ENCODE measurements at places on chromosomes 2 and 18. TPM values are rescaled to one million over a fixed set of nuclear protein-coding genes. Genes with fewer than 3 reads are reported as not detected.

Gene ARHGAP25
- total RNA-seq: 0.43 TPM

Gene ALPG
- not detected for total RNA-seq

DNA sequence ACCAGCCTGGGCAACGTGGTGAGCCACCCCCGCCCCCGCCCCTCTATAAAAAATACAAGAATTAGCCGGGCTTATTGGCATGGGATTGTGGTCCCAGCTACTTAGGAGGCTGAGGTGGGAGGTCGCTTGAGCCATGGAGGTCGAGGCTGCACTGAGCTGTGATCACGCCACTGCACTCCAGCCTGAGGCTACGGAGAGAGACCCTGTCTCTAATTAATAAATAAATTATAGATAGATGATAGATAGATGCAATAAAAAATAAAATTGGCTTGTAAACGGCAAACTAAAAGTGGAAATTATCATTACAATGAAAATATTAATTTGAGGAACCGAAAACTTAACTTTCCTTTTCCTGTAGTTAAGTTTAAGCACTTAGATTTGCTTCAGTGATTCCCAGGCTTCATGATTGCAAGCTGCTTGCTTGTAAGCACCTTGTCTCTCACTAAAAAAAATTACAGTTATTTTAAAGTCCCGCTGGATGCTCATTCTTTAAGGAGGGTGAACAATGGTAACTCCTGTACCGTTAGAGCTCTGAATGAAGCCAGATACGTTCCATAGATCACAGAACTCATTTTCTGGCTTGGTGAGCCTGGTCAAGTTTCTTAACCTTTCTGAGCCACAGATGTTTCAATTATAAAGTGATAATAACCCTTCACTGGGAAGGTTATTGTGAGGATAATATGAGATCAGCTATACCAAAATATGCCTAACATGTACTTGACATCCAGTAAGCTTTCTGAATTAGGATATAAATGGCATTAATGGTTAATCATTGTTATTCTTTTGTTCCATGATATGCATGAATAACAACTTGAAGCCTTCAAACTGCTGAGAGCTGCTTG lies 9.3 kb upstream of the NARS1 start:
- H3K27me3 ChIP-seq: no peaks in the 10 kb centered on the region
- H3K36me3 ChIP-seq: no peaks in the 10 kb centered on the region
- H3K4me3 ChIP-seq: peak overlapping the region; percentile 96
- peak overlapping the region; percentile 96 for H3K27ac ChIP-seq
- no peak for DNase-seq

DNA sequence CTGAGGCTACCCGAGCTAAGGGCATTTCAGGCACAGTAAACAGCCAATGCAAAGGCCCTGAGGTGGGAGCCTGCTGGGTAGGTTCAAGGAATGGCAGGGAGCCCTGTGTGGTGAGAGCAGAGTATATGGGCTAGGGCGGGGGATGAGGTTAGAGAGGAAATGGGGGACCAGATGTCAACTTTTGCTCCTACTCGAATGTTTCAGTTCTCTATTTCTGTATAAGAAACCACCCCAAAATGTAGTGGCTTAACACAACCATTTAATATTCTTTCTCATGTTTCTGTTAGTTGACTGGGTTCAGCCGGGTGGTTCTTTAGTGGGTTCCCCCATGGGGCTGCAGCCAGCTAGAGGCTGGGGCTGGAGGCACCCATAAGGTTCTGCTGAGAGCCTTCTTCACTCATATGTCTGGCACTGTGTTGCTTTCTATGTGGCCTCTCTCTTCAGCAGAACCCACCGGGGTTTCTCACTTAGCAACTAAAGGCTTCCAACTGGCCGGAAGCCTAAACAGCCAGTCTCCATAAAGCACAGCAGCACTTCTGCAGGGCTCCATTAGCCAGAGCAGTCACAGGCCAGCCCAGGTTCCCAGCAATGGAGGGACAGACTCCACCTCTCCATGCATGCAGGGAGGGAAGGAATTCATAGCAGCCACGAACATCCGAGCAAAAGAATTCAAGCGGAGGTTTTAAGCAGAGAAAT lies 5.6 kb upstream of the ATOH8 start:
- H3K27me3 ChIP-seq: peaks cover 12% of the 10 kb centered on the region
- no peaks in the 10 kb centered on the region for H3K36me3 ChIP-seq
- peaks cover 63% of the 10 kb centered on the region for H3K4me1 ChIP-seq
- H3K27ac ChIP-seq: no peak overlapping the region
- no peak overlapping the region for H3K4me3 ChIP-seq
- DNase-seq: no peak

Gene GALNT5
- 5.3 TPM for total RNA-seq

Gene RESP18
- not detected for total RNA-seq

DNA sequence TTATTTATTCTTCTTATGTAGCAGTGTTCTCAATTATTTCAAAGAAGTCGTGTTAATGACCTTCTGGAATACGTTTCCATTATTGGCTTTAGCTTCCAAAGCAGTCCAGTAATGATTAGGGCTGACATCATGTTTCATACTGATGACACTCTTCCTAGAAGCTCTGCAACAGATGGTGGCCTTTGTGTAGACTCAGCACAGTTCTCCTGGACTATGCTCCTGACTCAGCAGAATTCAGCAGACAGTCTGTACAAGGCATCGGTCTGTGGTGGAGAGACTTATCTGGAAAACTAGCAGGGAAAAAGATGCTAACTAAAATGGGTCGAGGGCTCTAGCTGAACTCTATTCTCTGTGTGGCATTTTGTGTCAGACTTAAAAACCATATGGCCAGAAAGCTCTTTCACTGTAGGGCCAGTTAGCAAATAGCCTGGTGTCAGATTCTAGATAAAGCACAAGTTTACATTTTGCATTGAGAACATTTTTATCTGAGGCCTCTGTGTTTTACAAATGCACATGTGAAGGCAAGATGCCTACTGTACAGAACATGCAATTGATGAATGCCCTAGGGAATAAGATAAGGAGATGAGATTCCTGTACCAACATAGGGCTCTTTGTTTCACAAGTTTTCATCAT lies 35.1 kb downstream of the GULP1 start:
- no peak overlapping the region for H3K27ac ChIP-seq
- H3K4me3 ChIP-seq: no peak overlapping the region
- H3K27me3 ChIP-seq: no peaks in the 10 kb centered on the region
- no peaks in the 10 kb centered on the region for H3K36me3 ChIP-seq

DNA sequence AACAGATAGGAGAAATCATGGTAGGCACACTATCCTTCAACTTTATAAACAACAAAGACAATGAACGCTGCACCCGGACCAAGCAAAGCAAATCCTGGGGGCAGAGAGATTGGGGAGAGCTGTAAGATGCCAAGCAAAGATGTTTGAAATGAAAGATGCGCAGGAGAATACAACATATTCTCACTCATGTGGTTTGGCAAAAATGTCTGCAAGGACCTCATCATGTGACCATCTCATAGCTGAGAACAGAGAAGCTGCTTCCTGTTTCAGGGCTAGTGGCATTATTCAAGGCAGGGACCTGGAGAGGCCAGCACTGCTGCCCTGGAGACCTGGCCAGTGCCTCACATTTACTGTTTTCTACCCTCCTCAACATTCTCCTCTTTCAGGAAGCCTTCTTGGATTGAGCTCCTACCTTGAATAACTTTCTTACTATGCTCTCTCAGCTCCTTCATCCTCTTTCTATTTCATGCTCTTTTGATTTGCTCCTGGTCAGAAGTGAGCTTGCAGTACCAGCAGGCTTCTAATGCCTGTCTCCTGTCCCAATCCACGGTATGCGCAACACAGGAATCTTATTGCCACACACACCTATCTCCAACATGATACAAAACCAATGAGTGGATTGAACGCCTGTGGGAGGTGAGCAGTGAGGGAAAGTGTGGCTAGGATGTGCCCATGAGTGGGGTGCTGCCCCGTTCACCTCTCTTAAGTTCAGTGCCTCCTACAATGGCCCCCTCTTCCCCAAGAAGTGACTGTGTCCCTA lies 133.0 kb downstream of the CELF4 start:
- no peaks in the 10 kb centered on the region for H3K4me1 ChIP-seq
- no peaks in the 10 kb centered on the region for H3K36me3 ChIP-seq
- H3K4me3 ChIP-seq: no peak overlapping the region
- H3K27me3 ChIP-seq: peaks cover 2% of the 10 kb centered on the region
- no peak for DNase-seq

- no peaks in the 10 kb centered on the region for H3K27me3 ChIP-seq
- H3K4me3 ChIP-seq: no peak overlapping the region
- no peak overlapping the region for H3K27ac ChIP-seq
- H3K4me1 ChIP-seq: no peaks in the 10 kb centered on the region
- DNase-seq: no peak
Measured at GRCh38 chr2:16104949-16105668, 164.8 kb downstream of the MYCN start.

Gene RAB27B
- total RNA-seq: 1.9 TPM

- no peak overlapping the region for H3K27ac ChIP-seq
- no peaks in the 10 kb centered on the region for H3K36me3 ChIP-seq
- H3K4me1 ChIP-seq: peaks cover 11% of the 10 kb centered on the region
- H3K4me3 ChIP-seq: no peak overlapping the region
- H3K27me3 ChIP-seq: peaks cover 10% of the 10 kb centered on the region
Measured at GRCh38 chr2:101983486-101983885, 8.3 kb upstream of the IL1R2 start.

- no peak for DNase-seq
- no peaks in the 10 kb centered on the region for H3K36me3 ChIP-seq
- no peak overlapping the region for H3K27ac ChIP-seq
- H3K27me3 ChIP-seq: peaks cover 21% of the 10 kb centered on the region
- H3K4me3 ChIP-seq: no peak overlapping the region
Measured at GRCh38 chr2:1833726-1834125, 89.4 kb upstream of the PXDN start.

Gene MROH2A
- total RNA-seq: not detected

Gene PLEKHH2
- total RNA-seq: 17.4 TPM

Gene TCF7L1
- 31.8 TPM for total RNA-seq

GRCh38 chr2:74107071-74107470 lies 40.6 kb downstream of the BOLA3 start:
- H3K27me3 ChIP-seq: no peaks in the 10 kb centered on the region
- H3K36me3 ChIP-seq: peaks cover 13% of the 10 kb centered on the region
- no peak overlapping the region for H3K27ac ChIP-seq
- no peaks in the 10 kb centered on the region for H3K4me1 ChIP-seq
- H3K4me3 ChIP-seq: no peak overlapping the region

- peak overlapping the region; percentile 63 for H3K27ac ChIP-seq
Measured at GRCh38 chr18:55251254-55251971, 292.2 kb upstream of the CCDC68 start.

DNA sequence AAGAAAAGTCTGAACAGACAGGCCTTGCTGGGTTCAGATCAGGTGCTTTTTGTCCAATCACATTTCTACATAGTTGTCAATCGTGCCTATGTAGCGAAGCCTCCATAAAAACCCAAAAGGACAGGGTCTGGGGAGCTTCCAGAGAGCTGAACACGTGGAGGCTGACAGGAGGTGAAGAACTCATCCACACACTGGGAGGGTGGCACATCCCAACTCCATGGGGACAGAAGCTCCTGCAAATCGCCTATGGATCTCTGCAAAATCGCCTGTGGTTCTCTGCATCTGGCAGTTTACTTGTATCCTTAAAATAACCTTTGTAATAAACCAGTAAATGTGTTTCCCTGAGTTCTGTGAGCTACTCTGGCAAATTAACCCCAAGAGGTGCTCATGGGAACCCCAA lies 12.4 kb downstream of the ALPK2 start:
- H3K4me3 ChIP-seq: no peak overlapping the region
- no peak for DNase-seq
- no peaks in the 10 kb centered on the region for H3K36me3 ChIP-seq
- H3K4me1 ChIP-seq: peaks cover 16% of the 10 kb centered on the region

DNA sequence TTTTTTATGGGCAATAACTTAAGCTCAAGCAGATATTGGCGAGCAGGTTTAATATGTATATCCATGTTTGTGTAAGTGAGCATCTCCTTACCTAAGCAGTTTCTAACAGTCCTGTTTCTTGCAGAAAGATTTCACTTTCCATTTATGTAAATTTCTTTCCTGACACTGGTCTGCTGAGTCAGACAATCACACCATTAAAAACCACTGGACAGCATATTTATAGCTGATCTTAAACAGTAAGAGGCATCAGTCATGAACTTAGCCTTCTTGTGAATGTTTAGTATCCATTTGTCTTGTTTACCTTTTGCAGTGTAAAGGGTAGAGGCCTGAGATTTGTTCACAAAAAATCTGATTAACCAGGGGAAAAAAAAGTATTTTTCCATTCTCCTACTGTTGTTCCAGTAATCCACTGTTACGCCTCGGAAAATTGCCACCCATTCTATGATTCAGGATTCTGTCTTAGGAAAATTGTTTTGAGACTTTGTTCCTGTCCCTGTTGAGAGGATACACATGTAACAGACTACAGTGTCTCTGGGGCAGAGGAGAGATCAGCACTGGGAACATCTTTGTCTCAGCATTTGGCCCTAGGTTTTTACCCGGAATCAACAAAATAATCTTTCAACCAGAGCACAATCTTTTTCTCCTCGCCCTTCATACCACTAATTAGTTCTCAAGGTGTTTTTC lies 521.0 kb upstream of the NRP2 start:
- no peak overlapping the region for H3K4me3 ChIP-seq
- peak overlapping the region; percentile 64 for H3K27ac ChIP-seq
- H3K4me1 ChIP-seq: peaks cover 22% of the 10 kb centered on the region
- H3K36me3 ChIP-seq: no peaks in the 10 kb centered on the region
- no peak for DNase-seq

- H3K27ac ChIP-seq: no peak overlapping the region
- no peaks in the 10 kb centered on the region for H3K27me3 ChIP-seq
- H3K36me3 ChIP-seq: peaks cover 2% of the 10 kb centered on the region
Measured at GRCh38 chr2:39416140-39416539, 20.9 kb downstream of the MAP4K3 start.

DNA sequence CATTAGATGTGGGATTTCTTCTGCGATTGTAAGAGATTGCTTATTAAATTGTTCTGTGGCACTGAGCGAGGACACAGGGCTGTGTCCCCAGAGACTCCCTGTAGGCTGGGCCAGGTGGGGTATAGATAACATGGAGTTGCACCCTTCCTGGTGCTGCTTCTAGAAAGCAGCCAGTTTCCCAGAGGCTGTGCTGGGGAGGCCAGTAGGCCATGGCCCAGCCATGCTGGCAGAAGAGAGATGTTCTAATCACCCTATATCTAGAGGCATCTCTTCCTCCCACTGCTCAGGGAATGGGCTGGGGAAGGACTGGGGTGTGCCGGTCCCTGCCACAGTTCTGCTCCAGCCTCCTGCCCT lies 66.9 kb downstream of the HS1BP3 start:
- no peaks in the 10 kb centered on the region for H3K36me3 ChIP-seq
- H3K27ac ChIP-seq: peak overlapping the region; percentile 43
- no peak overlapping the region for H3K4me3 ChIP-seq
- H3K4me1 ChIP-seq: peaks cover 46% of the 10 kb centered on the region
- H3K27me3 ChIP-seq: no peaks in the 10 kb centered on the region
- DNase-seq: no peak

DNA sequence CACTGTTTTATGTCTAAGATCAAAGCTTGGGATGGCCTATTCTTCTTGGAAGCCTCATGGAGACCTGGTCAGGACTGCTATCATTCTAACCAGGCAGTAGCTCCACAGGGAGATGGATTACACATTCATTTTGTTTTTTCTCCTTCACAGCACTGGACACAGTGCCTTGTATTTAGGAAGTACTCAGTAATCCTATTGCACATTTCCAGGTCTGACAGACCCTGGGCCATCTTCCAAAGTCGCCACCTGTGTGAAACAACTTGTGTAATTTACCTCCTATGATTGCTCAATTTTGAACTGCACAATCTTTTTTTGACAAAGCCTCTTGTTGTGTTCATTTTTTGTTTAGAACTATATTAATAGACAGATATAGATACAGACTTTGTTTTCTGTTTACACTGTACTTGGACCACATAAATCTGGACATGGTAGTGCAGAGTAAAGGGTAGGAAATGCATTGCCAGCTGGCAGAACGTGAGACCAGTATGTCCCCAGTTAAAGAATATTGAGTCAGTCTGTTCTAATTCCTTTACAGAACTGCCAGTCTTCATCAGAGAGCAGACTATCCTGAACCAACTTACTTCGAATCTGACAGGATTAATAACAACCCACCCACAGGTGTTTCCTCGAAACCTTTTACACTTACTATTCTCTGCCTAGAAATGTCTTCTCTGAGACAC lies 277.8 kb upstream of the CYRIA start:
- H3K27ac ChIP-seq: no peak overlapping the region
- no peak overlapping the region for H3K4me3 ChIP-seq

All from osteocyte (in vitro differentiated cells).